ENCODE measurements at places on chromosomes 1 and 21.

GRCh38 chr1:221793439-221794078, 51.7 kb upstream of the DUSP10 start:
- no peak for DNase-seq

GRCh38 chr1:53982763-53983104, 35.3 kb downstream of the LDLRAD1 start:
- DNase-seq = no peak

DNA sequence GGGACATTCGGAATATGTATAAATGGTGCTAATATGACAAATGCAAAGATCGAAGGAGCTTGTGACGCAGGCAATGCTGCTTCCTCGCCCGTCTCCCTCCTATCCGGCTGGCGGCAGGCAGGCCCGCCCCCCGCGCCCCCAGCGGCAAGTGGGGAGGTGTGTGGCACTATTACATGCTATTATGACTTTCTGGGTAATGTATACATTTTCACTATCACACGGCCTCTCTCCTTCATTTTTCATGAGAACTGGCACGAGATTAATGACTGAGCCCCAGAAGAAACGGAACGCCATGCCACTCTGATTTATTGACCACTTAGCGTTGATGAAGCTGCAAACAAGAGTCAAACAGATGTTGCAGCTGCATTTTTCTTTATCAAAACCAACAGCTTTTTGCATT, 138.9 kb upstream of the VAMP3 start:
- DNase-seq = peak; percentile 33

DNA sequence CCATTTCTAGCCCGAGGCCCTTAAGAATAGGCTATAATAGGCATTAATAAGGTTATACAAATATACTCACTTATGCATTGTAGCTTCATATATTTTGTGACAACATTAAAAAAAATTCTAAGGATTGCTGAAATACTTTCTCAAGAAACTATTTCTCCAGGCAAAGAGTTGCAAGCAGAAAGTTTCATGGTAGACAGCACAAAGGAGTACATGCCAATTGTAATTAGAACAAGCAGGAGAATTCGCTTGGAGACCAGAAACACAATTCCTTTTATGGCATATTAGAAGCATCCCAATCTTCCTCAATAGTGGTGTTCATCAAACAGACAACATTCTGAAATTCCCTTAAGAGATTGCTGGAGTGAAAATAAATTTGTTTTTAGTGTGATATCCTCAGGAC, 122.8 kb downstream of the CRB1 start:
- no peak for DNase-seq

DNA sequence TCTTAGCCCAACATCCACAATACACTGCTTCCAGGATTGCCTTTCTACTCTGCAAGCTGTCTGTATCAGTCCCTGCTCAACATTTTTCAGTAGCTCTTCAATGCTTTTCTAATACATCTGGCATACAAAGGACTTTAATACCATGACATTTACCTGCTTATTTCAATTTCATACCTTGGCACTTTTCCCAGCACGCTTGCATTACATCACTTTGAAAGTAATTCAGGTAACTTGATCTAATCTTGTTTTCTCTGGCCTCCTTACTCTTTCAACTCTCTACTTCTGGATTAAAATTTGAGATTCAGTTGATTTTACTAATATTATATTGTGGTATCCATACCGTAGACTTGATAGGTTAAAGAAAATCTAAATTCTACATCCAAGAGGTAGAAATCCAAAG, 103.0 kb downstream of the PTGS2 start:
- no peak for DNase-seq

GRCh38 chr1:242455052-242455361, 69.5 kb downstream of the PLD5 start:
- DNase-seq = no peak

- no peak for DNase-seq
Measured at GRCh38 chr1:167763525-167764220, 41.9 kb downstream of the MPZL1 start.

GRCh38 chr1:232168508-232168907, 461.4 kb downstream of the SIPA1L2 start:
- DNase-seq = no peak

DNA sequence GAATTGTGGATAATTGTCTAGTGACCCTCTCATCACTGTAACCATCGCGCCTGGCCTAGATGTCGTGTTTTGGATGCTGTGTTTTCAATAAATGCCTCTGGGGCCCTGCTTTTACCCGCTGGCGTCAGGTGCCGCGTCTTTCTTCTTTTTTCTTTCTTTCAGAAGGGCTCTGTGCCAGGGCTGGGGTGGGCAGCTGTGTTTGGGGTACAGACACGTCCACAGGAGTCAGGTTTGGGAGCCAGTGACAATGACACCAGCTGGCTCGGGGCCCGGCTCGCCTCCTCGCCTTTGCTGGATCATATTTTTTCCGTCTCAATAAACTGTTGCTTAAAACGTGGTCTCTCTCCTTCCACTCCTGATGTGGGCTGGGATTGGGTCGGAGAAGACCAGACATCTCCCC, 16.1 kb downstream of the TMEM201 start:
- DNase-seq = no peak

GRCh38 chr1:46583494-46583893, 20.6 kb downstream of the MKNK1 start:
- DNase-seq = no peak

DNA sequence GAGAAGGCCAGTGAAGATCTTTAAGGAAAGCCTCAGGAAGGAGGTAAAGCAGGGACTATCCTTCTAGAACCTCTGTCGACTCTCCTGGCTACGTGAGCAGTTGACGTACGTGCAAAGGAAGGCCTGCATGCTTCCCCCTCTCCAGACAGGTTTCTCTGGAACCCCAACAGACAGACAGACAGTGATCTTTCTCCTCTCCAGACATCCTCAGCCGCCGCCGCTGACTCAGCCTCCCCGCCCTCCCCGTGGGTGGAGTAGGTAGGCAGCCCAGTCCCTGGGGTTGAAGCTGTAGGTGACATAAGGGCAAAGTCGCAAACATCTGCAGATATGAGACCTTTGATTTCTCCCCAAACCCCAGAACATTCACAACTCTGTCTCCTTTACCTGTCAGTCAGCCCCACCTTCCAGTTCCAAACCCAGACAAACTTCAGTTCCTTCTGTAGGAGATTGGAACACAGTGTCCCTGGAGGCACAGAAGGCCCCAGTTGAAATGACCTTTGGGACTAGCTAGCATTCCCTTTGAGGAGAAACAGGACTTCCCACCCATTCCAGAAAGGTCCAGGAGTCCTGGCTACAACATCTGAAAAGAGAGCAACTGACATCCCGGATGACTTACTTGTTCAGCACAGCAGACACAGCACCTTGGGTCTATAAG, 146.0 kb upstream of the JUN start:
- no peak for DNase-seq

DNA sequence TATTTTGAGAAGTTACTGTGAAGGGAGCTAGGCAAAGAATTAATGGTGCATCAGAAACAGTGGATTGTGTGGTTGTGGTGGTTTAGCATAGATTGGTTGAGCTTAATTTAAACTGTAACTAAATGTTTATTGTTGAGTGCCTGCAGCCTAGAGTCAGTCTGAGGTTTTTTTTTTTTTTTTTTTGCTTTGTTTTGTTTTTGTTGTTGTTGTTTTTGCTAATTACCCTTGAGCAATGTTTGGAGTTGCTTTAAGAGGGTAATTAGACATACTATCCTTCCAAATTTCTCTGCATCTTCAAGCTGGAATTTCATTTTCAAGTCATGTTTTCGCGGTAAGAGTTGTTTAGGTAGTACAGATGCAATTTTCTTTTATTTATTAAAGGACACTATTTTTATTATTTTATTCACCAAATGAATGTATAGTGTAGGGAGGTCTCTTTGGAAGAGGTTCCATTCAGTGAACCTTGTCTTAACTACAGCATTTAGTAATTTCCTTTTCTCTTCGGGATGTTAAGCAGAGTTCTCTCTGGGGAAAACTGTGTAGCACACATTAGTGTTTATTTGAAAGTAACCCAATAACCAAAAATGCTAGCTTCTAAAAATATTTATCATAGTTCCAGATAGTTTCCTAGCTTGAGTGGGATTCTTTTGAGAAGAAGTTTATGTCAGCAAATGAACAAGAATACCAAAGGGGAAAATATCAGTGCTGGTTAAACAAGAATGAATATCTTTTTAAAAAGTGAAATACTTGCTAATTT, 82.3 kb downstream of the CLIC4 start:
- peak; percentile 39 for DNase-seq

DNA sequence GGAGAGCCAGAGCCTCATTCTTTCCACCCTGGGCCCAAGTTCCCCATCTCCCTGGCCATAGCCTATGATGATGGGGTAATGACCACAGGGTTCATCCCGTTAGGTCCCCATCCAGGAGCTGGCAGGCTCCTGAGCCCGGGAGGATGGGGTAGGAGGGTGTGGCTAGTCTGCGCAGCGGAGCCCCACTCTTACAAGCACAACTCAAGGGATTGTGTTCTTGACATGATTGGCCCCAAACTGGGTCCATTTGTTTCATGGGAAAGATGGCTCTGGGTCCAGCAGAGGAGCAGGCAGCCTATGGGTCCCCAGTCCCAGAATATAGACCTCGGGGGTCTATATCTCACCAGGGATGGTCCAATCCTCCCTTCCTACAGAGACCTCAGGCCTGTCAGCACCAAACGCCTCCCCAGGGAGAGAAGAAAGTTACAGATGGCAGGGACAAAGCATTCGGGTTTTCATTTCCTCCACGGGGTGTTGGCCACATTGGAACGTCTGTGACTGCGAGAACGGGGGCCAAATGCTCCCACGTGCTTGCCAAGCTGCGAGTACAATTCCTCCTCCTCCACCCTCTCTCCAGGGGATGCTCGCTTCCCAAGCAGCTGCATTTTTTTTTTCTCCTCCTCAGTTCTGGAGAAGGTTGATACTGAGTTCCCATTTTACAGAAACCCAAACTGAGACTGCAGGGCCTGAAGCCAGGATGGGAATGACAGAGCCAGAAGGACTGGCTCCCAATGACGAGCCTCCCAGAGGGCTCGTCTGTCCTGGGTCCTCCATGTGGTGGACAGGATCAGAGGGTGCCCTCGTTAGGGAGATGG, 71.0 kb downstream of the DHRS3 start:
- DNase-seq = no peak

GRCh38 chr1:202365092-202365815, 16.8 kb downstream of the PPP1R12B start:
- DNase-seq = no peak

GRCh38 chr1:237891979-237892378, 1.3 kb upstream of the ZP4 start:
- DNase-seq = no peak

DNA sequence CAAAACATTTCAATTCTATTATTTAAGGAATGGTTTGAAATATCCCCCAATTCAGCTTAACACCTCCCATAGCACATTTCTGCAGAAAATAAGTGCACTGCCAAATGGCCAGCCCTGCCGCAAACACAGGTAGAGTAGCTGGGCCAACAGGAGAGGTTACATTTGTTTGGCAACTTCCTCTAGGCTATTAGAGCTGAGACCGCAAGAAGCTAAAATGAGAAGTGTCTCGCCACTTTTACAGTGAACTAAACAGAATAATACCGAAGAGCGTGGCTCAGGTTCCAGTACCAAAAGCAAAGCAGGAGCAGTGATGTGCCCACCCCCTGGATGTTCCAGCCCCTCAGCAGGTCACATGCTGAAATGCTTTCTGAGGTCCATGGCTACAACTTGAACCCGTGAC, 154.5 kb upstream of the PKN2 start:
- DNase-seq = no peak

- no peak for DNase-seq
Measured at GRCh38 chr1:109891930-109892329, 18.7 kb upstream of the CSF1 start.

DNA sequence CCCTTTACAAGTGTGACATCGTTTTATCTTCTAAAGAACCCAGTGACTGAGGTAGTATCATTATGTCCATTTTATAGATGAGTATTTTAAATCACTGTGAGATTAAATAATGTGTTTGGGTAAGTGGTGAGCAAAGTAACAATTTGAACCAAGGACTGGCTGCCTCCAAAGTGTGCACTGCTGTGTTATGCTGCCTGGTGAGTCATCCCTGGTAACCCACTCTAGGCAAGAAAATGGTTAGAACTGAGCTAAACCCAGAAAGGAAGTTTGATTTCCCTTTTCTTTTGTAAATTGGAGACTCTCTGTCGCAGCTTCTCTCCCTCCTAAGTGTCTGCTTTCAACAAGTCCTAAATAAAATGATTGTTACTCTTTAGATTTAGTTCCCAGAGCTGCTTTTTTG, 342.8 kb upstream of the KAZN start:
- DNase-seq = no peak

DNA sequence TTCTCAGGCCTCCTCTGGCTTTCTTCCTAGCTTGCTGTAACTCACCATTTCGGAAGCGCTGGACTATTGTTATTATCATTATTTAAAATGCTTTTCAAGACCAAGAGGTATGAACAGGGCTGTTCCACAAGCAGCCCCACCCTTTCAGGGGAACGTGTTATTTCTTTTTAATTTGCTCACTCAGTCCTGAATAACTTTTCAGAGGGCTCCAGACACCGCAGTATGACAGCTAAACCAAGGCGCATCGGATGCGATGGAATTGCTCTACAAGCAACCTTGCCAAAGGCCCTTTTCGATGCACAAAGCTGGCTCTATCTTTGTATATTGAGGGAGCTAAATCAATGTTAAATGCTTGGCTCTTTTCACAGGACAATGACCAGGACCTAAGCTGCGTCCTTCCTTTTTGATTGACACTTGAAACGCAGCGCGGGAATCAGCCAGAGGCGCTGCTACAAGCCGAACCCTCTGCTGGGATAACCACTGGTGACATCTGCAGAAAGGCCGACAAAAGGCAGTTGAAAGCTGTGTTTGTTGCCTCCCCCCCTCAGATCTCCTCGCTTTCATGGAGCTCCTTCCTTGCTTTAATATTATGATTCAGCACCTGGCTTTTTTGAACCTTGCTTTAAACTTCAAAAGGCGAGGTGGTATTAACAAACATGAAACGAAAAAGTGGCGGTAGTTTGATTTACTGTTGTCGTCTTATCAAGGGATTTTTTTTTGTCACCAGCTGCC, 204.7 kb upstream of the PROX1 start:
- DNase-seq = no peak

DNA sequence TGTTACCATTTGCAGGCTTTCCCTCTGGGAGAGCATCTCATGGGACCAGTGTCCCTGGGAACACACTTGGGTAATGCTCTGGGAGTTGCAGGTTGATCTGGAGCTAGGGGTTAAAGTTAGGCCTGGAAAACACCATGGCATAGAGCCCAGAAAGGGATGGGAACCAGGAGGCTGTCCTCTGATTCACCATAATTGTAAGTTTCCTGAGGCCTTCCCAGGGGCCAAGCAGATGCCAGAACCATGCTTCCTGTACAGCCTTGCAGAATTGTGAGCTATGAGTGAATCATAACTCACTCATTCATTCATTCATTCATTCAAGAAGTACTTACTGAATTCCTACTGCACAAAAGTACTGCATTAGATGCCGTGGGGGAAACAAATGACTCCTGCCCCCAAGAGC, 50.0 kb downstream of the LACTBL1 start:
- DNase-seq = no peak

- no peak for DNase-seq
Measured at GRCh38 chr21:41605178-41605933, 97.4 kb upstream of the TMPRSS2 start.

- no peak for DNase-seq
Measured at GRCh38 chr1:26785611-26786436, 1.9 kb upstream of the PIGV start.

DNA sequence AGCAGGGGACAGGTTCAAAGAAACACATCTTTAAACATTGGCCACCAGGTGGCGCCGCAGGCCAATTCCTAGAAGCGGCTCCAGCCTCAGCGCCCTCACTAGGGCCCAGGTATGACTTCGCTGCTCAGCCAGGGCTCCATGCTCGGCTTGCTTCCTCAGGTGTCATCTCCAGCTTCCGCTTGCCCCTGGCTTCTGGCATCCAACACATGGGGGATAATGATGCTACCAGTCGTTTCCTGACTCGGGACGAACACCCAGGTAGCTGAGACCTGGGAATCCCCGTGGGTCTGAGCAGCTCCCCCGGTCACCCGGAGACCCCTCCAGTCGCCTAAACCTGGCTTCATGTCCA, 8.5 kb upstream of the MEX3A start:
- DNase-seq = peak; percentile 70
